ENCODE measurements at places on chromosomes 4 and X.

DNA sequence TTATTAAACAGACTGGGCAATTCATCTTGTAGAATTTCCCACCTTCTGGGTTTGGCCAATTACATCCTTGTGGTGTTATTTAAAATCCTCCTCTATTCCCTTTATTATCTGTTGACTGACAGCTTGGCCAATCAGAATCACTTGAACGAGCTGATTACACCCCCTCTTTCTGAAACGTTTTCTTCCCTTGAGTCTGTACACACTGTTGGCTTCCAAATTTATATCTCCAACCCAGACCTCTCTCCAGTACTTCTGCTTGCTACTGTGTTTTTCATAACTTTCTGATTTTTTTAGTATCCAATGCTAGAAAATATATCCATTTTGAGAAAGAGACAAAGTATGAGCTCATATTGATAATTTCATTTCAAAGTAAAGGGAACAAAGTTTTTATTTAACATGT lies 14.8 kb downstream of the CD38 start:
- no peak for DNase-seq

GRCh38 chrX:47489507-47490275 lies 6.7 kb upstream of the ZNF41 start:
- no peak for DNase-seq

DNA sequence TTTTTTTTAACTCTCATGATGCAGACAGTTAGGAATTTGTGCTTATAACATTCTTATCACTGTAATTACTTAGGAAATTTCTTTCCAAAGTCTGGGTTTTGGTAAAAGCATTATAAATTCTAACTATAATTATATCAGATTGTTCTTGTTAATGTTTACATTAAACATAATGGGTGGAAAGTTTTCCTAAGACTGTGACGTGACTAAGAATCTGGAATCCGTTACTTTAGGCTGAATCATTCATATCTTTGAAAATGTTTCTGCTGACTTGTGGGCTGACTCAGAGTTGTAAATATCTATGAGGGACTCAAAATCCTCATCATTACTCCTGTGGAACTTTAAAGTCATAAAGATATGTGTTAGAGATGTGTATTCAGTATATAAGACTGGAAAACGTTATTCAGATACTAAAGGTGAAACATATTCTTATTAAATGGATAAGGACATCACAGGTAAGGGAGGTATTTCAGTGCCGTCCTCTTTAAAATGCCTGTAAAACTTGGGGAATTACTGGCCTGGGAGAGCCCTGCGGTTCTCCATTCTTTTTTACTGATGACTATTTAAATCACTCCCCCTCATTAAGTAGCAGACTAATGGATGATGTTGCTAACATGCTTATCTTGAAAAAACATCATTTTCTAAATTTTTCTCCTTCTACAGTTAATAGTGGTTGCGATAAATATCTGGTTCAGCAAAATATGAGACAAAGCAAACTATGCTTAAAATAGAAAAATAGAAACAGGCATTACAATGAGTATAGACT lies 159.0 kb downstream of the DCLK2 start:
- DNase-seq = no peak

DNA sequence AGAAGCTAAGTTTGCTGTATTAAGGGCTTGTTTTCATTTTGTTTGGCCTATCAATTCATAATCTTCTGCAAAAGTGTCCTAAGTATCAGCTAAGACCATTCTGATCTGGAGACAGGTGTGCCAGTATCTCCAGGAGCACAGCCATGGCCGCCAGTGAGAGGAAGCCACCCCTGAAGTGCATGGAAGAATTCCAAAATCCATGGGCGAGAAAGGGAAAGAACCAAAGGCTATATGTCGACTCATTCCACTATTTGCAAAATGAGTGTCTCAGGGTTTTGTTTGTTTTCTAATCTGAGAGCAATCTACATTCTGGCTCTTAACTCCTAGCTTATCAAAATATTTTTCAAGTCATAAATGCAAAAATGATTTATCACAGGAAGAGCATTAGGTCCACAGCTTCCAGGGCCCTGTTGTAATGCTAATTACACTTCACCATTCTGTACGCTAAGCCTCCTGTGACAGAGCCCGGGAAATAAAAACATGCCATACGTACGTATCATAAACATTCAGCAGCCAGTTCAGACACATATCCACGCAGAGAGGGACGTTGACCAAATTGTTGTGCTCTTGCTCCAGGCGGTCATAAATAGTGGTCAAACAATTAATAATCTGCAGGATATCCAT lies 137.3 kb upstream of the FTHL17 start:
- no peak for DNase-seq

DNA sequence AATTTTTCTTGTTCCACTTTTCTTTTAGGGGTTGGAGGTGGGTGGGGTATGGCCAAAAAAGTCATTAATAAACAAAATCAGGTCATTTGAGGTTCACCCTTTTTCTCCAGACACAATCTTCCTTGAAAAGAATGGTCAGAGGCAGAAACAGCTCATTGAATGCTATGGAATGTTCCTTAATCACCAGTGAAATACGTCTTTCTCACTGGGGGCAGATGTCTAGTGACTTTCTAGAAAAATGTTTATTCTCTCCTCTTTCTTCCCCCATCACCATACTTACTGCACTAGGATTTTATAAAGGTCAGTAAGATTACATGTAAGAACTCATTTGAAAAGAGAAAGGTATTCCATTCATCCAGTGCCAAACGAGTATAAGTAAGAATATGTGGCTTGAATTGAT lies 44.5 kb downstream of the MGST2 start:
- DNase-seq = no peak

DNA sequence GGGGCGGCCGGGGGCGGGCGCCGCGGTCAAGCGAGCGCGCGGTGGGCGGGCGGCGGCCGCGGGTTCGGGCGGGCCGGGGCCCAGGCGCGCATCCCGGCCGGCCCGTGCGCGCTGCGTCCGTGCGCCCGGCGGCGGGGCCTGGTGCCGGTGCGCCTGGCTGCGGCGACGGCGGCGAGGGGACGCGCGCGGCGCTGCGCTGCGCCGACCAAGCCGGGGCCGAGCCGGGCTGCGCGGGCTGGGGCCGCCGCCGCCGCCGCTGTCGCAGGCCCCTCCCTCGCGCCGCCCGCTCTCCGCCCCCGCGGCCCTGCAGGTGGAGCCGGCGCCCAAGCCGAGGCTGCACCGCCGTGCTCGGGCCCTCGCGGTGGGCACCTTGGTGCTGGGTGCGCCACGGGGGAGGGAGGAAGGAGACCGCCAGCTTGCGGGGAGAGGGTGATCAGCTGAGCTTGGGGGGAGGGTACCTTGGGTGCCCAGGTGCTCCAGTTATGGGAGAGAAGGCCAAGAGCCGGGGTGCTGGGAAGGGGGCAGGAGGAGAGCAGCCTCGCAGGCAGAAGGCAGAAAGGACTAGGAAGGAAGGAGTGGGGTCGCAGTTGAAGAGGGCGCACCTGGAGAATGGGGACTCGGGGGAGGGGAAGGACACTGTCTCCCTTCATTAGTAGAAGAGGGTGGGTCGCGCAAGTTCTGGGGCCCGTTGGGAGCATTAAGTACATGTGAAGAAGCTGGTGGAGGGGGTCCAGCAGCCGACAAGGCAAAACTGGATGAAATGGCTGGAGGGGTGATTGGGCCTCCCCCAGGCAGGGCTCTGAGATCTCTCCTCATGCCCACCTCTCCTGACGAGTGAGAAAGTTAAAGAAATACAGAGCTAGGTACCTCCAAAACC lies at the start of gene PPP2R2C:
Gene PPP2R2C (minus strand): TSS at position 228 of the 877 bp plus-strand sequence. CDS start 385 bp downstream, outside the sequence.
- DNase-seq = no peak

GRCh38 chr4:99648321-99648720 lies 9.3 kb downstream of the C4orf54 start:
- no peak for DNase-seq

DNA sequence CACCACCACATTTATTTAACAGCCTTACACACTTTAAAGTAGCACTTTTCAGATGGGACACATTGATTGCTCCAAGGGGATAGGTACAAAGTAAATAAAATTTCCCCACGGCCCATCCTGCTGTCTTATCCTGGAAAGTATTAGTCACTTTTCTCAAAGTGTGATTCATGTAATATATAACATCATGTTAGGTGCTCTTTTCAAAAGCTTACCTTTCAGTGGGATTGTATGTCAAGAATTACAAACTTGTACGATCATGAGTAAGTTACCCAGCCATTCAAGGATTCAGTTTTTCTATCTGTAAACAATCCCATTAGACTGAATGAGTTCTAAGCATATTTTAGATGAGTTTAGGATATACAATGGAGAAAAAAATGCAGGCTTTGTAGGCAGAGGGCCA lies 876.6 kb upstream of the GRID2 start:
- DNase-seq = no peak

DNA sequence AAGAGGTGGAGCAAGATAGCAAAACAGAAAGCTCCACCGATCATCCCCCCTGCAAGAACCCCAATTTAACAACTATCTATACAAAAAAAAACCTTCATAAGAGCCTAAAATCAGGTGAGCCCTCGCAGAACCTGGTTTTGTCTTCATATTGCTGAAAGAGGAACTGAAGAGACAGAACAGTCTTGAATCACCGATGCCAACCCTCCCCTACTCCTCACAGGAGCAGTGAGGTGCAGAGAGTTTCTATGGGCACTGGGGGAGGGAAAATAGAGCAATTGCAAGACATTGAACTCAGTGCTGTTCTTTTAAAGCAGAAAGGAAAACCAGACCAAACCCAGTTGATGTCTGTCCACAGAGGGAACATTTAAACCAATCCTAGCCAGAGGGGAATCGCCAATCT lies 1370.3 kb downstream of the FAM133A start:
- DNase-seq = no peak

- DNase-seq = no peak
These were observed 495.7 kb downstream of the RAPGEF2 start for GRCh38 chr4:159598602-159599001.

GRCh38 chr4:41839916-41840854 lies 91.7 kb upstream of the PHOX2B start:
- no peak for DNase-seq

DNA sequence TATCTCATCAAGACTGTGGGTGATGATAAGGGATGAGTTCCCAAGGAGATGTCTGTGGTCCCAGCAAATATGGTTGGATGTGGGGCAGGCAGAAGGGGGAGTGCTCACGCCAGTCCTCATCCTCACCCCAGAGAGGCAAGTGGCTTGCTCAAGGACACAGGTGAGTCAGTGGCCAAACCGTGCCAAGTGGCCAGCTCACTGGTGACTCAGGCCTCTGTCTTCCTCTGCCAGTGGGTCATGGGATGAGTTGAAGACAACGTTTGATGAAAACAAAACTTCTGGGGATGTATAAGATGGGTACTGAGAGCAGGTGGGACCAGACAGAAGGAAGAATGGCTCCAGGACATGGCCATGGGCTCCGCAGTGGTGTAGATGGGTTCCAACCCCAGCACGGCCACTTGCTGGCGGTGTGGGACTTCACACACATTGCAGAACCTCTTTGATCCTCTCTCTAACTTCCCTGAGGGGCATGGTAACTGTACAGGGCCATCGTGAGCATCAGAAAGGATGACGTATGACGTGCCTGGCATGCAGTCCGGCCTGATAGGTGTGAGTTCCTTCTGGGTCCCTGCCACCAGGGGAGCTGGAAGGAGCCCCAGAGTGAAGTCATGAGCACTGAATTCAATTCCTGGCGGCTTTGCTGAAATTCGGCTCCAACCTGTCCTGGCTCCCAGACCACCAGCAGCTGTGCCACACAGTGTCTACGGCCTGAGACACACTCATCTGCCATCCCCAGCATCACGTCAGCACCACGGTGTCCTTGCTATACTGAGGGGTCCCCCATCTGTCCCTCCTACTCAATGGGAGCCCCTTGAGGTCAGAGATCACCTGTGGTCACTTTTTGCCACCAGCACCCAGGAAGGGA lies 41.3 kb upstream of the GPR78 start:
- no peak for DNase-seq

DNA sequence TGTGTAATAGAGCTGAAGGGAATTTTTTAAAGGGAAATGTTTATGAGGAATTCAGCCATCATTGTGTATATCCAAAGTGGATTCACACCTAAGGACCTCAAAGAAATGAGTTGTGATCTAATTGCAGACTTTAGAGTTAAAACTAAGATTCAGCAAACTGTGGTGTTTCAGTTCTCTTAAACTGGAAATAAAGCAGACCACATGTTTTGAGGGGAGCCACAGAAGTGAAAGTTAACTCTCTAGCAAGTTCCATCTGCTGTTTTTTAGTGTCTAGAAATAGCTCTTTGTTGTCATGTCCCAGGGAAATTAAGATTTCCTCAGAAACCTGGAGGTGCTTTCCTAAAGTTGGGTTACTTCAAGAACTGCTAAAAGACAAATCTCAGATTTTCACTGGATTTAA lies 97.3 kb upstream of the DDX3X start:
- no peak for DNase-seq

DNA sequence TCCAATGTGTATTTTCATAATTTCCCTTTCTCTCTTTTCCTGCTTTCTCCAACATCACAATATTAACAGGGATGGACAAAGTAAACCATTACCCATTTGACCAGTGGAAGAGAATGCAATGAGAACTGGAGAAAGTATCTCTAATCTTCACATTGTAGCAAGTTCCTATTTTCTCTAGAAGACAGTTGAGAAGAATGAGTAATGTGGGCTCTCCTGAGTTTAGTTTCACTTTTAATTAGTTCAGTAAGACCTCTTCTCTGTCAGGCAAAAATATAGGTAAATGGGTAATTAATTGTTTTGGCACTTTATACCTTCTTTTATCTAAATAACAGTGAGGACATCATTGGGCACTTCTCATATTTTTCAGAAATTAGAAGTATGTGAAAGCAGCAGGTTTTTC lies 602.0 kb downstream of the GLUD2 start:
- no peak for DNase-seq

GRCh38 chr4:163688856-163689255 lies 194.4 kb downstream of the TMA16 start:
- no peak for DNase-seq

DNA sequence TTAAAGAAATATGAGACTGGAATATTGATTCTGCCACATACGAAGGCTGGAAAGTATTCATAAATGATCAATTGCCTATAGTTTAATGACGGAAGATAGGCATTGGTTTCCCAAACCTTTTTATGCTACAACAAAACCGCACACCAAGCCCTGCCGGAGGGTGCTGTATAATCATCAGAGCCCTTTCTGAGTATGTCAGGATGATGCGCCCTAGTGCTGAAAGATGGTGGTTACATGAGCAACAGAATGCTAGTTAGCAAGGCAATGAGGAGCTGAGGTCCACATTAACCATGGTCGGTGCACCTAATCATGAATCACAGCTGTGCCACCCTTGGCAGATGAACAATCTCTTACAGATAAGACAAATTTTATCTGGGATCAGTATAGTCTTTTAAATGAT lies 491.1 kb downstream of the PACRGL start:
- DNase-seq = no peak

DNA sequence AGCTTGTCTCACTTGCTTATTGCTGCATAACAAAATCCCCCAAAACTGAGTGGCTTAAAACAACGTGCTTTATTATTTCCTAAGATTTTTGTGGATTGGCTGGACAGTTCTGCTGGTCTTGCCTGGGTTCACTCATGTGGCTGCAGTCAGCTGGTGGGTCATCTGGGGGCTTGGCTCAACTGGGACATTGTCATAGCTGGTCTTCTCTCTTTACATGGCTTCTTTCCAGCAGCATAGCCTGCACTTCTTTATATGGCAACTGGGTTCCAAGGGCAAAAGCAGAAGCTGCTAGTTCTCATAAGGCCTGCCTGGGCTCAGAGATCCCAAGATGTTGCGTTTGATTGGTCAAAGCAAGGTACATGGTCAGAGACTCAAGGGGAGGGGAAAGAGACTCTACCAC lies 33.7 kb upstream of the STAG2 start:
- no peak for DNase-seq
